ENCODE measurements at places on chromosomes 7 and 10.

- no peak for DNase-seq
Observed at GRCh38 chr7:94642838-94643653, 12.9 kb downstream of the SGCE start.

- no peak for DNase-seq
Observed at GRCh38 chr10:5355594-5356301, 9.0 kb upstream of the UCN3 start.

DNA sequence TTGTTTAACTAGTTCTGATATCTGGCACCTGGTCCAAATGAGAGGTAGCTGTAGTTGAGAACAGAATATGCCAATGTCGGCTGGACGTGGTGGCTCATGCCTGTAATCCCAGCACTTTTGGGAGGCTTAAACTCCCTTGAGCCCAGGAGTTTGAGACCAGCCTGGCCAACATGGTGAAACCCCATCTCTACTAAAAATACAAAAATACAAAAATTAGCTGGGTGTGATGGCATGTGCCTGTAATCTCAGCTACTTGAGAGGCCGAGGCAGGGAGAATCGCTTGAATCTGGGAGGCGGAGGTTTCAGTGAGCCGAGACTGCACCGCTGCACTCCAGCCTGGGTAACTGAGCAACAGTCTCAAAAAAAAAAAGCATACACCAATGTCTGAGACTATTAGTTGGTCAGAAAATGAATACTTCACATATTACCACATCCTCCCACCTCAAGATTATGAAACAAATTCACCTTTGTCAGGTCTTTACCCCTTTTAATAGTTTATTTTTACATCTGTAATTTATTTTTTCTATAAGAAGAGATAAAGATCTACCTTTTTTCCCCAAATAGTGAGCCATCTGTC, 38.8 kb downstream of the EPC1 start:
- DNase-seq = no peak

GRCh38 chr7:149869867-149870266, 3.9 kb upstream of the ATP6V0E2 start:
- no peak for DNase-seq

GRCh38 chr7:127393368-127394058, 1.0 kb upstream of the ZNF800 start:
- DNase-seq = no peak

DNA sequence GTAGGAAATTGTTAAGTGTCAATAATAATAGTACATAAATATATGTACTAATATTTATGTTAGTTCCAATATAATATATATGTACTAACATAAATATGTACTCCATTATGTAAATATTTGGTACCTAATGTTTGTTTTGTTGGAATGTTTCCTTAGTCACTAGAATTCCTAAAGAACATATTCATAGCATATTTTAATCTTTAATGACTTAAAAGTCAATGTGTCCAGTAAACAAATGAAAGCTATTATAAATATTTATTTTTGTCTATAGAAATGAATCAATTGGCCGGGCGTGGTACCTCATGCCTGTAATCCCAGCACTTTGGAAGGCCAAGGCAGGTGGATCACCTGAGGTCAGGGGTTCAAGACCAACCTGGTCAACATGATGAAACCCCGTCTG, 153.6 kb downstream of the GPR158 start:
- DNase-seq = no peak

All from stimulated activated CD4-positive, alpha-beta T cell treated with anti-CD3 and anti-CD28 coated beads, Interleukin-4, amount 100 ng/mL, for 24 hours (primary cell).